ENCODE measurements at places on chromosomes 3 and 15.

DNA sequence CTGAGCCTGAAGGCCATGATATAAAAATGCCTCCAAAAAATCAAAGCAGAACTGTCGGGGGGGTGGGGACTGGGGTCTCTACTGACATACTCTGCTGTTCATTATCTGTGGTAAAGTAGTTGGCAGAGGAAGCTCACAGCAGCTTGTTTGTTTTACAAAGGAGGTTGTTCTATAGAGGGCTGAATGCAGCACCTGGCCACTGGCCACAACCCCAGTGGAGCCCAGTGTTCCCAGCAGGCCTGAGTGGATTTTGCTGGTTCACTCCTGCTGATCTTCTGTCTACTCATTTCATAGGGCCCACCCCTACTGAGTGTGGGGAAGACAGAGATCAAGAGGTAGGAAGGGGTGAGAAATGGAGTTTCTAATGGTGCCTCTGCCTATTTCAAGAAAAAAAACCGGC lies 125.5 kb downstream of the DIPK2A start:
- DNase-seq: no peak

- peak; percentile 70 for DNase-seq
These were observed 74.2 kb downstream of the RFTN1 start for GRCh38 chr3:16439163-16439847.

GRCh38 chr3:119613872-119614271 lies 16.2 kb downstream of the PLA1A start:
- DNase-seq: no peak

DNA sequence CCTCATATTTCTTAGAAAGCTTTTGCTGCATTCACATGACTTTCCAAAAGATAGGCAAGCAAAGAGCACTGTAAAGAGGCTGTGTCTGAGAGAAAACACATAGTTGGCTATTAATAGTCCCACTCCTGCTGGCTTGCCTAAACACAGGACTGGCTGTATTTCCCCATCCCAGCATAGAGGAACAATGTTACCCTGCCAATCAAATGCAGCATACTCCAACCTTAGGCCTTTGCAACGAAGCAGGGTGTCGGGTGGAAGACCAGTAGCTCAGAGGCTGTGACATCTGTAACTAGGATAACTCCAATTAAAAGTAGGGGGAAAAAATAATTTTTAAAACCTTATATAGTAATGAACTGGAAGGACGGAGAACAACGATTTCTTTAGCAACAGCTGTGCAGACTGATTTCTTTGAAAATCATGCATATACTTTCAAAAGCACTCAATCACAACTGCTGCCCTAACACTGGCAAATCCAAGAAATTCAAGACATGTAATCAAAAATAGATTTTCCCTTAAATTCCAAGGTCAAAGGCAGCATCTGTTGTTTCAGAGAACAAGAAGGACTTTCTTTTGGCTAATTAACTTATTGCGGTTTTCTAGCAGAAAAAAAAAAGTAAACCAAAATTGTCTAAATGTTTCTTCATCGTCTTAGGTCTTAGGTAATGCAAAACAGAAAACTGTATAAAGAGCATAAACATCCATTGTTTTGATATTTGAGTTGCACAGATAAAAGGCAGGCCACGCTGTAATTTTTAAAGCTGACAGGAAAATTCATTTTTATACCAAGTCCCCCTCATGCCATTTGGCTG lies 139.3 kb downstream of the TNIK start:
- peak; percentile 51 for DNase-seq

GRCh38 chr3:139173372-139174108 lies 128.8 kb upstream of the PRR23C start:
- no peak for DNase-seq

DNA sequence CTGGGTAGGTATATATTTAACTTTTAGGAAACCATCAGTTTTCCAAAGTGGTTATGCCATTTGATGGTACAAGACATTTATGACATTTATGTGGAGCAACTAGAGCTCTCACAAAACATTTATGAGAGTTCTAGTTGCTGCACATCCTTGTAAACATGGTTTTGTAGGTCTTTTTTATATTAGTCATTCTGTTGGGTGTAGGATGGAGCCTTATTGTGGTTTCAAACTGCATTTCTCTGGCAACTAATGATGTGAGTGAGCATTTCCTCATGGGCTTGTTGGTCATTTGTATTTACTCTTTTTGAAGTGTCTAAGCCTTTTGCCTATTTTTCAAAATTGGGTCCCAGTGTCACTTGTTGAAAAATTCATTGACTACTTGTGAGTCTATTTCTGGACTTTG lies 45.7 kb upstream of the MGLL start:
- no peak for DNase-seq

GRCh38 chr3:187072511-187072910 lies 66.8 kb downstream of the RPL39L start:
- no peak for DNase-seq

- DNase-seq: no peak
These were observed 73.8 kb downstream of the MCTP2 start for GRCh38 chr15:94305133-94305532.

- no peak for DNase-seq
These were observed 22.9 kb upstream of the ZBED2 start for GRCh38 chr3:111617912-111618601.

- DNase-seq: no peak
These were observed 376.9 kb downstream of the CNTN6 start for GRCh38 chr3:1469687-1470086.

- no peak for DNase-seq
These were observed 16.6 kb downstream of the NBEAL2 start for GRCh38 chr3:46995901-46996562.

DNA sequence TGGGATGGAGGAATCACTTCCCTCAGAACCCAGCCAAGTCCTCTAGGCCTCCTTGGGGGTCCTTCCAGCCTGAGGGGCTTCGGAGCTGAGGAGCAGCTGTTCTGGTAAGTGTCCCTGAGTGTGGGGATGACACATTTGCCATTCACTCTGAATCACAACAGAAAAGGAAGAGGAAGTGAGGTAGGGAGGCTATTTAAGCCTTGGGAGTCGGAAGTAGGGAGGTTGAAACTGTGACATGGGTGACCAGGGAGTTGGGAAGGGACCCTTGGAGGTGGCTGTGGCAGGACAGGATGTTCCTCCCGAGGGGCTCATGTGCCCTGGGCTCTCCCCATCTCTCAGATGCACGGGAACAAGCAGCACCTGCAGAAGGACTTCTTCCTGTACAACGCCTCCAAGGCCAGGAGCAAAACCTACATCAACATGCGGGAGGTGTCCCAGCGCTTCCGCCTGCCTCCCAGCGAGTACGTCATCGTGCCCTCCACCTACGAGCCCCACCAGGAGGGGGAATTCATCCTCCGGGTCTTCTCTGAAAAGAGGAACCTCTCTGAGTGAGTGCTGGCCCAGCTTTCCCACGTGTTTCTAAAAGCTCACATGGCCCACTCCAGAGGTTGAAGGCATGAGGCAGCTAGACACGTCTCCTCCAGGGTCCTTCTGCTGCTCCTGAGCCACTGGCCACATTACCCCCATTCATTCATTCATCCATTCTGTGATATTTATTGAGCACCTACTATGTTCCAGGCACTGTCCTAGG lies 43.3 kb downstream of the CAPN3 start:
- peak; percentile 58 for DNase-seq

GRCh38 chr15:41561777-41562145 lies 2.7 kb downstream of the TYRO3 start:
- DNase-seq: no peak

- DNase-seq: no peak
These were observed 41.0 kb downstream of the STARD5 start for GRCh38 chr15:81282911-81283310.

DNA sequence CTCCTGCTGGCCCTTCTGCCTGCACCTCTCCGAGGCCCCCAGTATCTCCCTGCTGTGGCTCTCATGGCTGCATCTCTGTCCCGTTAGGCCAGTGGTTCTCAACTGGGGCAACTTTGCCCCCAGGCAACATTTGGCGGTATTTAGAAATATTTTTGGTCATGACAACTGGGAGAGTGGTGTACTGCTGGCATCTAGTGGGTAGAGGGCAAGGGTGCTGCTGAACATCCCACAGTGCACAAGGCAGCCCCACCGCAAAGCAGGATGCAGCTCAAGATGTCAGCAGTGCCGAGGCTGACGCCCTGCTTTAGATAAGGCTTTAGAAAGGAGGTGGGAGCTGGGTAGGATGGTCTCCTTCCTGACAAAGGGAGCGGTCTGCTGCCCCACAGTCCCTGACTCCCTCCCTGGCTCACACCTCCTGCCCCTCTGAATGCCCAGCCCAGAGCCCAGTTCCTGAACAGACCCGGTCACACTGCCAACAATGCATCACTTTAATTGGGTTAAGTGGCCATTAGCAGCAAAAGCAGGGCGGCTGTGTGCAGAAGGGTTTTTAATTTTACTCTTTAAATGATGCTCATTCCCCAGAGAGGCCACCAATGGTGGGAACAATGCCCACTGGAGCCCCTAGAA lies 68.8 kb upstream of the TMEM115 start:
- no peak for DNase-seq

GRCh38 chr3:184662187-184662586 lies 49.7 kb downstream of the MAGEF1 start:
- DNase-seq: no peak

DNA sequence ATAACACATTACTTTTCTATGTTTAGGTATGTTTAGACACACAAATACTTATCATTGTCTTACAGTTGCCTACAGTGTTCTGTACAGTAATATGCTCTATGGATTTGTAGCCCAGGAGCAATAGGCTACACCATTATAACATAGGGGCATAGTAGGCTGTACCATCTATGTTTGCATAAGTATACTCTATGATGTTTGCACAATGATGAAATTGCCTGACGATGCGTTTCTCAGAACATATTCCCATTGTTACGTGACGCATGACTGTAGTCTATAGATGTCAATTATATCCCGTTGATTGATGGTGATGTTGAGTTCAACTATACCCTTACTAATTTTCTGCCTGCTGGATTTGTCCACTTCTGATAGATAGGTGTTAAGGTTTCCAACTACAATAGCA lies 139.4 kb upstream of the PFN2 start:
- no peak for DNase-seq

- no peak for DNase-seq
These were observed 63.4 kb upstream of the VEPH1 start for GRCh38 chr3:157566596-157566995.

GRCh38 chr3:86788371-86788770 lies 202.6 kb downstream of the VGLL3 start:
- DNase-seq: no peak

- DNase-seq: no peak
These were observed 75.9 kb upstream of the NDN start for GRCh38 chr15:23763021-23763420.

DNA sequence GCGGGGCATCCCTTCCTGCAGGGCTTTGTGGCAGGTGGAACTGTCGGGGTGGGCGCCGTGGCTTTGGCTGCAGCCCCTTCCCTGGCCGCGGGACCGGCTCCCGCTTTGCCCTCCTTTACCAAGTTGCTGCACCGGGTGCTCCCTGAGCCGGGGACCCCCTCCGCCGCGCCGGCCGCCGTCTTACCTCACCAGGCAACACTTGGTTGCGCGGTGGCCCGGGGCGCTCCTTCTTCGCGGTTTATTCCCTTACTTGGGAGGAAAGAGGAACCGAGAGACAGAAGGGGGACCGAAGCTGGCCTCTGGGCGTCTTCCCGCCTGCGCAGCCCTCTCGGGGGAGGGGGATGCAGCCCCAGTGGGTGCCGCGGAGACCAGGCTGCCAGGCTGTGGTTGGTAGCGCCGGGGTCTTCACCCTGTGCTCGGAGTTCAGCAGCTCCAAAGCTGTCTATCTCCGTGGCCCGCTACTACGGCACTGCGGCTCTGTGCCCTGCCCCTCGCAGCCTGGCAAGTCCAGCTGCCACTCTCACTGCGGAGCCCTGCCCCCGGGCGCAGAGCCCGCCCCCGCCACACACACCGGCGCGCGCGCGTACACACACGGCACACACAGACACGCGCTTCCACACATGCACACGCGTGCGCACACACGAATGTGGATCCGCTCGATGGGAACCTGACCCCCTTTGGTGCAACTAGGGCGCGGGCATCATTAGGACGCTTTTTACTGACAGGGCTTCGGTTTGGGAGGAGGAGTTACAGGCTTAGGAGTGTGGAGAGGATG lies at the start of gene DGKG:
Gene DGKG, minus strand, starts transcription at position 473 of the 775 bp plus-strand sequence. CDS start 41,775 bp downstream, outside the sequence.
- peak; percentile 64 for DNase-seq

DNA sequence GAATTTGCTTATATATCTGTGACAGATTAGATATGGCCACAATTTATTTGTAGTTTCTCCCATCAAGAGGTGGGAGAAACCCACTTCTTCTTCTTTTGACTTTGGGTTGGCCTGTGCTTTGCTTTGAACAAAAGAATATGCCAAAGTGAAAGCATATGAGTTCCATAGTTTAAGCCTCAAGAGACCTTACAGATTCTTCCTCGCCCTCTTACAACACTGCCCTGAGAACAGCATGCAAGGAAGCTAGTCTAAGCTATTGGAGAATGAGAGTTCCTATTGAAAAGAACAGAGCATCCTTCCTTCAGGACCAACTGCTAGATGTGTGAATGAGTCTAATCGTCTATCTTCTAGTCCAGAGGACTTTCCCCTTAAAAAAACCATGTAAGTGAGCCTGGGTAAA lies 394.8 kb downstream of the TUSC7 start:
- no peak for DNase-seq

DNA sequence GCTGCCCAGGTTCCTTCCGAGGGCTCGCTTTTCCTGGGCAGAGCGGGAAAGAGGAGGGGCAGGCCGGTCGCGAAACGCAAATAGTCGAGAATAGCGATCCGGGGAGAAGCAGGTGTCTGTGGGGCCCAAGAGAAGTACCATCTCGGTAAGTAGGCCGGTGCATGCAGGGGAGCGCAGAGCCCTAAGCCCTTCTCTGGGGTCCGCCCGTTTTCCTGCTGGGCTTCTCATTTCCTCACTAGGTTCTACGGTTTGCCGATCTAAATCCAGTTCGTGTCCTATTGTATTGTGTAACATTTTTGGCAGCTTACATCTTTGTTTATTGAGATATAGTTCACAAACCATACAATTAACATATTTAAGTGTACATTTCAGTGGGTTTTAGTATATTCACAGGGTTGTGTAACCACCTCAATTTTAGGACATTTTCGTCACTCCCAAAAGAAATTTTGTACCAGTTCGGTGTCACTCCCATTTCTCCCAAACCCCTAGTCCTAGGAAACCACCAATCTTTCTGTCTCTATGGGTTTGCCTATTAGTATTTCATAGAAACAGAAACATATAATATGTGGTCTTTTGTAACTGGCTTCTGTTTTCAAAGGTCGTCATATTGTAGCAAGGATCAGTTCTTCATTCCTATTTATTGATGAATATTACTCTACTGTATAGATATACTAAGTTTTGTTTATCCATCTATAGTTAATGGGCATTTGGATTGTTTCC lies 6.8 kb upstream of the TRIM69 start:
- DNase-seq: peak; percentile 34

- DNase-seq: no peak
These were observed 47.5 kb upstream of the FRMD4B start for GRCh38 chr3:69433121-69433968.

GRCh38 chr15:91849749-91850161 lies 3.8 kb upstream of the SLCO3A1 start:
- DNase-seq: peak; percentile 42

- DNase-seq: peak; percentile 69
These were observed 29.2 kb downstream of the NSUN3 start for GRCh38 chr3:94092086-94092485.

DNA sequence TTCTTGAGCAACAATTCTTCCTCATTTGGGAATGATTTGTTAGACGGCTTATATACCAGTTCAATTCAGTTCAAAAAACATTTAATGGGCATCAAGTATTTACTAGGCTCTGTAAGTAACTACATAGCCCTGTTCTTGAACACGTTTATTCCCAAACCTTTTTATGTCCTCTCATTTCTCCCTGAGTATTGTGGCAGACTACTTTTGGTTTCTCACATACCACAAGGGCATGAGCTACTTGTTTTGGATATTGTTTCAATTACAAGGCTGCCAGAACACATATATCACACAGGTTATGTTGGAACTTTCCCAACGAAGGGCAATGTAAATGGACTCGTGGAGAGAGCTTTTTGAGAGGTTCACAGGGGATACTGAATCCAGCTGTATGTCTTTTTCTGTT lies 363.8 kb upstream of the NAALADL2 start:
- DNase-seq: no peak

Data from inflammatory macrophage (primary cell).